ENCODE measurements at places on chromosomes 6 and 20.

- no peak for DNase-seq
These were observed 560.8 kb downstream of the CD109 start for GRCh38 chr6:74256781-74257180.

DNA sequence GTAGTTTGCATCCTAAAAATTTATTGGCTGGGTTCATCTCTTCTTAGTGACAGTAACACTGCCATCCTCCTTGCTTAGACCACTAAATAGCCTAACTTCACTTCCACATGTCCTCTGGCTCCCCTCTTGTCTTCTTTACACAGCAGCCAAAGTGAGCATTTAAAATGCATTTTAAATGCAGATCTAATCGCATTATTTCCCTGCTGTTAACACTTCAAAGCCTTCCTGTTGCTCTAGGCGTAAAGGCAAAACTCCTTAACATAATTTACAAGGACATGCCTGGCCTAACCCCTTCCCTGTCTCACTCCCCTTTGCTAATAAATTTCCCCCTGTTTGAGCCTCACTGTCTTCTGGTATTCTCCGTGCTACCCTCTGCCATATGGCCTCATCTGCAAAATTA lies 26.5 kb downstream of the NKAIN2 start:
- no peak for DNase-seq

DNA sequence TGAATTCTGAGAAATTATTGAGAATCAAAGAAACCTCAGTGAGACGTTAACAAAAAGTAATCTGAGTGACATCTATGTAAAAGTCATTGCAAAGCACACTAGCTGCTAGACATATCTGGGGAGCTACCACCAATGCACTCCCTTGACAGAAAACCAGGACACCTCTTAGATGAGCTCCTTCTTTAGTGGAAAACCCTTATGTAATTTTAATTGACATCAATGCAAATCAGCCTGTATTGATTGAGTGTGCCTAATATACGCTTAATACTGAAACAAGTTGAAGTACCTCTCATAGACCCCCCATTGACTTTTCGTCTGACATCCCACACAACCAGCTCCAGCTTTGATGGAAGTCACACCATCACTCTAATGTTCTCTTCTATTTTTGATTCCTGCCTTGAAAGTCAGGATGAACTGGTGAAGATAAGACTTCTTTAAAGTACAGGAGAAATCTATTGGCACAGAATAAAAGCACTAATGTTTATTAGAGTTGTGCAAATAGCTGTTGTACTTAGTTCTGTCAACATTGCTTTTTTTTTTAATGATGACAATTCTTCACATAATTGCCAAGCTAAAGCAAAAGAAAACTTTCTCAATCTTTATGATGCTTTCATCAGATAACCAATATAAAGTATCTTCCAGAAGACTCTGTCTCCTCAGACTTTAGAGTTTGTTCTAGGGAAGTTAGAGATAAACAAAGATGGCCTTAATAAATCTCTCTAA lies 98.0 kb upstream of the FAM8A1 start:
- no peak for DNase-seq

GRCh38 chr20:53081916-53082863 lies 110.0 kb downstream of the TSHZ2 start:
- DNase-seq, result no peak

DNA sequence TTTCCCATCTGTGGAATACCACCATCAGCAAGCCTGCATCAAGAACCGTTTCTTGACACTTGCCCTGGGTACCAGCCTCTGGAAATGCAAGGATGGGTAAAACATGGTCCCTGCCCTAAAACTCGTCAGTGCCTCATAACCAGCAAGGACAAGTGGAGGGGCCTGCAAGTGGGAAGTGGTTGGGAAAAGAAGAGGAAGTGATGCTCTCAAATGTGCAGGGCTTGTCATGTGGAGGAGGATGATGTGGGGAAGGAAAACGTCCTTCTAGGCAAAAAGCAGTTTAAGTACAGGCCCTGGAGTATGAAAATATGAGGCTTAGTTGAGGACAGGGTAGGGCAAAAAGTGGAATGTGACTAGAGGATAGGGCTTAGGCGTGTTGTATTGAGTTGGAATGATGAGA lies 19.0 kb downstream of the RREB1 start:
- no peak for DNase-seq

- peak; percentile 17 for DNase-seq
These were observed 71.3 kb upstream of the SLC2A12 start for GRCh38 chr6:134123666-134124208.

DNA sequence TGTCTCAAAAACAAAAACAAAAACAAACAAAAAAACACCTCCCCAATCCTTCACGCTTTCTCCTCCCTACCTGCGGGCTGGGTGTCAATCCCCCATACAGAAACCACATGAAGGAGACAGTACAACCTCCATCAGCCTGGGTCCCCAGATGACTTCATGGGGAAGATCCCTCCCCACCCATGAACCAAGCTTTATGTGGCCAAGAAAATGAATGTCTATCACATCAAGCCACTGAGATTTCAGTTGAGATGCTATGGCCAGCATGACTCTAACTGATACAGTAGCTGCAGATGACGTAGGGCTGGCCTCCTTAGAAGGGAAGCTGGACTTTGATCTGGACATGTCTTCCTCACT lies 21.2 kb upstream of the BNIP5 start:
- DNase-seq, result no peak

GRCh38 chr6:149963462-149964307 lies at the start of gene ULBP1:
TSS of gene ULBP1 (plus strand) at chr6:149963943. CDS start at chr6:149964050, 107 bp downstream.
- DNase-seq, result peak; percentile 62

DNA sequence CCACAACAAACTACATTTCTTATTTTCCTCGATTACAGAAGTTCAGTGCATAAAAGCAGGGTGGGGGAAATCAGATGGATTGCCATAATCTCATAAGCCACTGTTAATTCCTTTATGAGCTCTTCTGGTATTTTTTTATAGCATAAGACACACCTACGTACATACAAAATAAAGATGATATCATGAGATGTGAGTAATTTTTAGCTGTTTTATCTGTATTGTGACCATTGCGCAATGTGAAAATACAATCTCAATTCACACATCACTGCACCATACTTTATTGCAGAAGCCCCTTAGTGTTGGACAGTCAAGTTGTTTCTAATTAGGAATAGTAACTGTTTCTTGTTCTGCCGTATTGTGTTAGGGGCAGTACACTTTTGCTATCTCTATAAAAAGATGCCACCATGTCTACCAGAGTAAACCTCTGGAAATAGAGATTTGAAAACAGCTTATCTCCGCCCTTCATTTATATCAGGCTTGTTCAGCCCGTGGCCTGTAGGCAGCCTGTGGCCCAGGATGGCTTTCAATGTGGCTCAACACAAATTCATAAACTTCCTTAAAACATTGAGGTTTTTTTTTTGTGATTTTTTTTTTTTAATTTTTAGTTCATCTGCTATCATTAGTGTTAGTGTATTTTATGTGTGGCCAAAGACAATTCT lies 90.4 kb downstream of the FARS2 start:
- no peak for DNase-seq

GRCh38 chr20:3115190-3116107 lies 30.9 kb upstream of the AVP start:
- peak; percentile 59 for DNase-seq

DNA sequence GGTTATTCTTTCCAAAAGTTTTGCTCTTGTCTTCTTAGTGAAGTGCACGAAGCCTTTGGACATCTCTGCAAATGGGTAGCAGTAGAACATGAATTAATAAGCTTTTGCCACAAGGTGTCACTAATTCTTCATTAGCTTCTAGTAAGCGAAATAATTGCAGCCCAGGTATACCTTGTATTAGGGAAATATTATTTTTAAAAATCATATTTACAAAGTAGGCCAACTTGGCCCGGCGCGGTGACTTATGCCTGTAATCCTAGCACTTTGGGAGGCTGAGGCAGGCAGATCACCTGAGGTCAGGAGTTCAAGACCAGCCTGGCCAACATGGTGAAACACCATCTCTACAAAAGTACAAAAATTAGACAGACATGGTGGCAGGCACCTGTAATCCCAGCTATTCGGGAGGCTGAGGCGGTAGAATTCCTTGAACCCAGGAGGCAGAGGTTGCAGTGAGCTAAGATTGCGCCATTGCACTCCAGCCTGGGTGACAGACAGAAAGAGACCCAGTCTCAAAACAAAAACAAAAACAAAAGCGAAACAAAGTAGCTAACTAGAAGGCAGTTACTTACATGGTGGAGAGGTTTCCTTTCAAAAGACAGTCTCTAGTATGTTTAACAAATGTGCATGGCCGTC lies 8.8 kb upstream of the RSPH3 start:
- peak; percentile 56 for DNase-seq

- no peak for DNase-seq
These were observed 43.8 kb upstream of the RPS6KA2 start for GRCh38 chr6:166670894-166671293.

DNA sequence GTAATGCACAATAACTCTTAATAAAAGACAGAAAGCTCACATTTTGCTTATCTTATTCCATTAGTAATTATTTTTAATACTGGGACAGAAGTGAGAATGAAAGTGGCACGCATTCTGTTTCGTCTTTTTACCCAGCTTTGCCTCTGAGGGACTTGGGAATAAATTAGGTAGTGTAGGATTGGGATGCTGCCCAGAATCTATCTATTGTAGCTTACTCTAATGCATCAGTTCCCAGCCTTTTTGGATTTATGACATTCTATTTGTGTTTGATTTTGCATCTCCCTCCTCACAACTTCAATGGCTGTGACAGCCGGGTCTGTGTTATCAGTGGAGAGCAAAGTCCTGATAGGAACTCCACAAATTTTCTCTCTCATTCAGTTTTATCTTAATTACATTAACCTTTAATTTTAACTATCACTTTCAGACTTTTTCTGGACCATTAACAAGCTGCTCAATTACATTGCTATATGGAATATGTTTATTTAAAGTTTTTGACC lies 62.9 kb upstream of the TULP4 start:
- no peak for DNase-seq

All from naive thymus-derived CD8-positive, alpha-beta T cell (primary cell).